ENCODE measurements at places on chromosomes 12 and 14.

GRCh38 chr12:22874151-22874550, 249.2 kb downstream of the ETNK1 start:
- DNase-seq, result no peak

- no peak for DNase-seq
Measured at GRCh38 chr14:61346221-61346620, 24.8 kb downstream of the PRKCH start.

DNA sequence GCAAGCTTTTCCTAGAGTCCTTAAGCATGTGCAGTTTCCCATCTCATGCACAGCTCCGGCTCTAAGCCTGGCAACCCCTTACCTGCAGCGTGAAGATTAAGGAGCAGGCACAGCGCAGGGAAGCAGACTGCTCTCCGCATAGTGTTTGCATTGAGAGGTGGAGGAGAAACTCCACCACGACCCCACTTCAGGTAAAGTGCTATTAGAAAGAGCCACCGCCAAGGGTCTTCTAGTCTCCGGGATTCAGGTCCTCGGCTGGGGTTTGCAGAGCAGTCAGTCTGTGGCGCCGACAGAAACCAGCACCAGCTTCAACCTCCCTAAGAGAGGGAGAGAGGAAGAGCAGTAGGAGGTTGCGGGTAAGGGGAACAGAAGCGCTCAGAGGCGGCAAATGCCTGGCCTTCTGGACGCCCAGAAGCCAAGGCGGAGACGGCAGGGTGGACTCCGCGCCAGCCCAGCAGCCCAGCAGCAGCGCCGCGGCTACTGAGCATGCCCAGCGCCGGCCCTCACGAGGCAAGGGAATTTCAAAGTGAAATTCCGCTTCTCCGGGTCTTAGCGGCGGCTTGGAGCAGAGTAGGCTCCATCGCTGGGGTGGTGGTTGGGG, at the start of gene PTPRR:
TSS of gene PTPRR (minus strand) at position 488 of the 601 bp plus-strand sequence. CDS start at position 140, 348 bp downstream.
- no peak for DNase-seq

- no peak for DNase-seq
Measured at GRCh38 chr14:50932592-50933495, 11.4 kb downstream of the PYGL start.

- peak; percentile 14 for DNase-seq
Measured at GRCh38 chr14:105275267-105275946, 25.4 kb downstream of the BRF1 start.

GRCh38 chr14:43471595-43471994, 1035.5 kb downstream of the FSCB start:
- no peak for DNase-seq

GRCh38 chr12:93300611-93301021, 77.1 kb upstream of the NUDT4 start:
- DNase-seq, result no peak

- DNase-seq, result no peak
Measured at GRCh38 chr12:114220311-114220710, 185.6 kb downstream of the TBX5 start.

DNA sequence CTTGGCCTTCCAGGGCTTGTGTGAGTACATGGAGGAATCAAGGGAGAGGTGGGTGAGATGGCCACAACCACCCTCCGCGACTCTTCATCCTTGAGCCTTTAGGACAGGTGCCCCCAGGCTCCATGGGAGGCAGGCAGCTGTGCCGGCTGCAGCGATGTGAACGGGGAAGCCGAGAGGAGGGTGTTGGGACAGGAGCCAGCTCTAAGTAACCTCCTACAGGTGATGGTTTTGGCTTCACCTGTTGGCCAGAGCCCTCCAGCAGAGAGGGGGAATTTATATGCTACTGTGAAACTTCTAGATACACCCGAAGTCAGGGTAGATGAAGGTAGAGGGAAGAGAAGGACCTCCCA, 132.2 kb upstream of the HIF1A start:
- DNase-seq, result no peak

DNA sequence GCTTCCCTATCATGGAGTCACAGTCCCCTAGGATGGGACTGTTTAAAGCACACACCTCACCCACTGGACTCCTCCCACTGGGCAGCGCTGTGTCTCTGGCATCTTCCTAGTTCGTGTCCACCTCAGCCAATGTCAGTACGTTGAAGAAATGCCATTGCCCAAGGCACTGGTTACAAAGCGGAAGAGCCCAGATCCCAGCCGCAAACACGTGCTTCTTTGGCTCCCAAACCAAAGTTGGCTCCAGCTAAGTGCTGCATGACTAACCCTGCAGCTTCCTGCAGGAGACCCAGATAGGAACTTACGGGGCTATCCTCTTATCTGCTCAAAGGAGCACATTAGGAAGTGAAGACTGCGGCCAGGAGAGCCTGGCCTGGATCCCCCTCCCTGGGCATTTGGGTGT, 9.3 kb downstream of the SYNE3 start:
- DNase-seq, result peak; percentile 82

DNA sequence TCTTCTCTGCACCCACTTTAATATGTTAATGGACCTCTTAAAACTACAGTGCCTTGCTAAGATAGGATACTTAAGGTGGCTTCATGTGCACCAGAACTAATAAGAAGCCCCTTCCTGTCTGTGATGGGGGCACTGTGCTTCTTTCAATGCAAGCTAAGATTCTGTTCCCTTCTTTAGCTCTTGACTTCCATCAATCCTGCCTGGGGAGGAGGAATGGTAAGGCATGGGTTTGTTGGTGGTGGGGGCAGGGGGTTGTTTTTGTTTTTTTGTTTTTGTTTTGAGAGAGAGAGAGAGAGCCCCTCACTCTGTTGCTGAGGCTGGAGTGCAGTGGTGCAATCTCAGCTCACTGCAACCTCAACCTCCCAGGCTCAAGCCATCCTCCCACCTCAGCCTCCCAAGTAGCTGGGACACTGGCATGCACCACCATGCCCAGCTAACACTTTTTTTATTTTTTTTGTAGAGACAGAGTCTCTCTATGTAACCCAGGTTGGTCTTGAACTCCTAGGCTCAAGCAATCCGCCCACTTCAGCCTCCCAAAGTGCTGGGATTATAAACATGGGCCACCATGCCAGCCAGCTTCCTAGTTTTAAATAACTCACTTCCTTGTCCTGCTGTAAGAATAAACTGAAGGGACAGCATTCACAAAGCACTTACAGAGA, 4.5 kb upstream of the KRT3 start:
- no peak for DNase-seq

GRCh38 chr14:54186821-54187763, 209.7 kb upstream of the CDKN3 start:
- DNase-seq, result no peak

GRCh38 chr14:89866458-89866857, 88.1 kb downstream of the EFCAB11 start:
- no peak for DNase-seq

- DNase-seq, result peak; percentile 15
Measured at GRCh38 chr14:92039063-92039718, 668 bp downstream of the TRIP11 start.

DNA sequence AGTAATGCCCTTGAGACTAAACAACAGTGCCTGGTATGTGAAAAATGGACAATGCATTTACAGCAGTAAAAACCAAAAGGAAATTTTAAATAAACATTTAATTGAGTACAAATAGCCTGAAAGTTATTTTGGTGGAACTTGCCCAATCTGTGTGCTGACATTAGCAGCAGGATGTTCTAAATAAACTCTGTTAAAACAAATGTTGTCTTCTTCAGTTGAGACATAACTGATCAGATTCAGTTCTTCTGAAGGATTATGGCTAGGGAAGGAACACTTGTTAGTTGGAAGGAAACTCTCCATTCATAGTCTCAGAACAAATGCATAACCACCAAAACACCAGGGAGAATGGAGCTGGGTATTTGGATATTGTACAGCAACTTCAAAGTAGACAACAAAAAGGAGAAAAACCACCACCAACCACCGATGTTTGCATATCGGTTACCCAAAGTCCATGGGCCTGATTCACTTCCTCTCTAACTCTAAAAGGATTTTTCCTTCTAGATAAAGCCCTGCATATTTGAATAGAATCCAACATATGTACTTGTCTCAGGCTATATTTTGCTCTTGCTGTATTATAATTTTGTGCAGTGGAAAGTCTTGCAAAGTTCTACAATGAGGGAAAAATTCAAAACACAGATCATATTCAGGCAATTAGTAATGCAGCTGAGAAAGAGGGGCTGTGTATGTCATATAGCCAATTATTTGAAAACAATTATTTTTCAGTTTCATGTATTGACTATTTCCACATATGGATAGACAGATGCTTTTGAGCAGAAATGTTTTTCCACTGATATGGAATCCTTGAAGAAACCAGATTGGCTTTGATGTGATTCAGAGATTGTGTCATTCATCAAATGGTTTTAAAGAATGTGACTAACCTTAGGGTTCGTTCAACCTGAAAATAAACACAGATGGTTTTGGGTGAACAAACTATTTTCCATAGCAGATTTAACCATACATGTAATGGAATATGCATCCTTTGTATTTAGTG, 152.2 kb upstream of the BMP4 start:
- DNase-seq, result peak; percentile 31

DNA sequence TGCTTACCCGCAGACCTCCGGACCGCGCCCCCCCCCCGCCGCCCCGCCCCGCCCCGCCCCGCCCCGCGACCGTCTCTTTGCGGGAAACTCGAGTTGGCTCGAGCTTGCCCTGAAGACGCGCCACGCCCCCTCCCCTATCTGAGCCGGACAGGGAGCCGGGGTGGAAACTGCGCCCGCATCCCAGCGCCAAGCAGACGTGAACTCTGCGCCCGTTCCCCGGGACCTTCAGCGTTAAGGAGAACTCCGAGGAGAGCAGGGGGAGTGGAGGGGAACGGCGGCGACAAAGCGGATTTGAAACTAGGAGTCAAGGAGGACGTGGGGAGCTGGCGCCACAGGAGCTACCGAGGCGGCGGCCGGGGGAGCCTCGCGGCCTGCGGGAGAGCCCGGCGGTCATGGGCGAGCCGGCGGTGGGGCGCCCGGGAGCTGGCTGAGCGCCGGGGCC, at the start of gene KCNK13:
TSS of gene KCNK13 (plus strand) at position 310 of the 442 bp plus-strand sequence. CDS start 212 bp downstream, outside the sequence.
- no peak for DNase-seq

Measured in AG09319 (cell line).